ENCODE measurements at places on chromosomes 1 and 21.

DNA sequence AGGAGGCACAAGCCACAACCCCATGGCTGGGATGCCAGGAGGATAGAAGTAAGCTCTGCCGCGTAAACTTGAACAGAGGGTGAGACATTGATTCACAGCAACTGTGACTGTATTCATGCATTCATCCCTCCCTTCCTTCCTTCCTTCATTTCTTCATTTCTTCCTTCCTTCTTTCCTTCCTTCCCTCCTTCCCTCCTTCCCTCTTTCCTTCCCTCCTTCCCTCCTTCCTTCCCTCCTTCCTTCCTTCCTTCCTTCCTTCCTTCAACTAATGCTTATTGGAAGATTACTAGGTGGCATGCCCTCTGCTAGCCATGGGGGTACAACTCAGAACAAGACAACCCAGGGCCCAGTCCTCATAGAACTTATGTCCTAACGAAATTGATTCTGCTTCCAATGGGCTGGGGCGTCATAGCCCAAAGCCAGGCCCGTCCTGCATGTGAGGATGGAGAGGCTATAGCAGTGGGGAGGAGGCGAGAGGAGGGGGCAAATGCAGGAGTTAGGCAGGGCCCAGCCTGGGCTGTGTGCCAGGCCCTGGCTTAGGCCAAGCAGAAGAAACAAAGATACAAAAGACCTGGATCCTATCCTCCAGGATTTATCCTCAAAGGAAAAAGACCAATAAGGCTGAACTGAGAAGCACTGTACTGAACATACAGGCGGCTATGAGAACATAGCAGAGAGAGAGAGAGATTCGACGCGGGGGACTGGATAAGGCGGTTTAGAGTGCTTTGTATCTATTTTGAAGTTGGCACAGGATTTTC is 24.4 kb upstream of the PAXBP1 start:
- no peak for DNase-seq

- peak; percentile 69 for DNase-seq
Observed at GRCh38 chr21:41755258-41755933, 11.5 kb downstream of the RIPK4 start.

- peak; percentile 39 for DNase-seq
Observed at GRCh38 chr21:46116776-46117585, 19.1 kb downstream of the COL6A2 start.

GRCh38 chr1:200346700-200347099 is 63.1 kb downstream of the ZNF281 start:
- no peak for DNase-seq

- DNase-seq = no peak
Observed at GRCh38 chr1:3744646-3745045, 7.6 kb upstream of the CCDC27 start.
